HuH-7.5 (cell line): ENCODE measurements at places on chromosomes 1 and 21.

- no peak for DNase-seq
These were observed 67.4 kb upstream of the CTTNBP2NL start for GRCh38 chr1:112328600-112328999.

DNA sequence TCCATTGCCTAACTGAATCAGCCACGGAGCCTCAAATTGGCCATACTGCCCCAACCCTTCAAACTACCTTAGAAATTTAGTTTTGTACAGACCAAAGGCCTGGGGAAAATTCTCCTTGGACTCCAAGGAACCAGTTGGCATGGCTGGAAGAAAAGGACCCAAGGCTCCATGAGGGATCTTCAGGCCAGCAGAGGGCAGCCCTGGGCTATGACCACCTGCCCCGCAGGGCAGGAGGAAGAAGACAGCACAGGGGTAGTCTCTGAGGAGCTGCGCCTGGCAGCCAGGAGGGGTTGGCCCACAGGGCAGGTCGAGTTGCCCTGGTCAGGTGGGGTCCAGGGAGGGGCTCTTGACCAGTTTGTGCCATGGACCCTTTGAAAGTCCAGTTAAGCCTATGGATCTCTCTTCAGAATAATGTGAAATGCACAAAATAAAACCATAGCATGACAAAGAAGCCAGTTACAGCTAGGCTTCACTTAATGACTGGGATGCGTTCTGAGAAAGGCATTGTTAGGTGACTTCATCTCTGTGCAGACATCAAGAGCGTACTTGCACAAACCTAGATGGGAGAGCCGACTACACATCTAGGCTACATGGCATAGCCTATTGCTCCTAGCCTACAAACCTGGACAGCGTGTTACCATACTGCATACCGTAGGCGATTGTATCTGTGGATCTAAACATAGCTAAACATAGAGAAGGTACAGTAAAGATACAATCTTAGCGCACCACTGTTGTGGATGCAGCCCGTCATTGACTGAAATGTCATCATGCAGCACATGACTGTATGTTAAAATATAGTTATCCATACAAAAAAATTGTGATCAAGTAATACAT, 26.1 kb downstream of the CACNA1S start:
- DNase-seq: peak; percentile 82

DNA sequence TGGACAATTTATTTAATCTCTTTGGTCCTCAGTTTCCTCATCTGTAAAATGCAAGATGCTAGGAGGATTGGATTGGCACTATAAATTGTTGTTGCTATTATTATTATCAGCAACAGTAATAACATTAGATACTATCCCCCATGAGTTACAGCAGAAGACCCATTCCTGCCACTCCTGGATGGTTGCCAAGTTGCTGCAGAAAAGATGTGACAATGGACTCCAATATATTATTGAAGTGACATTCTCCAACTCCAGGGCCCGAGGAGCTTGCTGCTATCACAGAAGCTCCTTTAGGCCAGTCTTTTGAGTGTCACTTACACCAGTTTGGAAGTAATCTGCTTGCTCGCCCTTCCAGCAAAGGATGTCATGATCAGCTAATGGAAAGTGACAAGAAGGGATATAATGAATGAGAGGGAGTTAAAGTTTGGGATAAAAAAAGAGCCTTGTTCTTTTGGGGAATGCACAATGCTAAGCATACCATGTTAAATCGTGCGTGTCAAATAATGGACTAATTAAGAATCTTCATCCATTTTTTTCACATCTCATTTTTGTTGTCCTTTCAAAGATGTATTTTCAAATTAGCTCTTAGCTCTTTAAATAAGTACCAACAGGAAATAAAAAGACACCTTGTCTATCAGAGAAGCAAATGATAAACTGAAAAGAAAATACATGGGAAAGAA, 19.5 kb upstream of the PROX1 start:
- DNase-seq: no peak

DNA sequence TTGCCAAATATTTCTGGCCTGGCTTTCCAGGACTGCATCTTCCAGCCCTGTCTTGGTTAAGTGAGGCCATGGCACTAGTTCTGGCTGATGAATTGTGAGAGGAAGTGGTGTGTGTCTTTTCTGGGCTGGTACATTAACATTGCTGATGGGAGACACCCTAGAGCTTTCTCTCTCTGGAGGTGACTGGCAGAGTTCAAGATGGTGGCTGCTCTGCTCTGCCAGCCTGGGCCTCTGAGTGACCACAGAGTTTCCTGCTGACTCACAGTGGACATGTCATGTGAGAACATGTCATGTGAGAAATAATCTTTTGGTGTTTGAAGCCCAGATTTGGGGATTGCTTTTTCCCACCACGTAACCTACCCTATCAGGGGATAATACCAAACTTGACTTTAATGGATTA, 218.0 kb upstream of the KIAA0040 start:
- no peak for DNase-seq

GRCh38 chr1:184276416-184276815, 110.4 kb upstream of the C1orf21 start:
- no peak for DNase-seq
